ENCODE measurements at places on chromosomes 4 and X. TPM values are rescaled to one million over a fixed set of nuclear protein-coding genes. Genes with fewer than 3 reads are reported as not detected.

Gene ADRA2C
- total RNA-seq: 2.5 TPM

Gene AMTN
- total RNA-seq: not detected

Gene VCX3B
- total RNA-seq: not detected

Gene LAMP2
- 112 TPM for total RNA-seq

Gene INTS6L
- total RNA-seq: 0.47 TPM

Gene KIT
- 1.4 TPM for total RNA-seq

Gene EXOSC9
- 23.2 TPM for total RNA-seq

DNA sequence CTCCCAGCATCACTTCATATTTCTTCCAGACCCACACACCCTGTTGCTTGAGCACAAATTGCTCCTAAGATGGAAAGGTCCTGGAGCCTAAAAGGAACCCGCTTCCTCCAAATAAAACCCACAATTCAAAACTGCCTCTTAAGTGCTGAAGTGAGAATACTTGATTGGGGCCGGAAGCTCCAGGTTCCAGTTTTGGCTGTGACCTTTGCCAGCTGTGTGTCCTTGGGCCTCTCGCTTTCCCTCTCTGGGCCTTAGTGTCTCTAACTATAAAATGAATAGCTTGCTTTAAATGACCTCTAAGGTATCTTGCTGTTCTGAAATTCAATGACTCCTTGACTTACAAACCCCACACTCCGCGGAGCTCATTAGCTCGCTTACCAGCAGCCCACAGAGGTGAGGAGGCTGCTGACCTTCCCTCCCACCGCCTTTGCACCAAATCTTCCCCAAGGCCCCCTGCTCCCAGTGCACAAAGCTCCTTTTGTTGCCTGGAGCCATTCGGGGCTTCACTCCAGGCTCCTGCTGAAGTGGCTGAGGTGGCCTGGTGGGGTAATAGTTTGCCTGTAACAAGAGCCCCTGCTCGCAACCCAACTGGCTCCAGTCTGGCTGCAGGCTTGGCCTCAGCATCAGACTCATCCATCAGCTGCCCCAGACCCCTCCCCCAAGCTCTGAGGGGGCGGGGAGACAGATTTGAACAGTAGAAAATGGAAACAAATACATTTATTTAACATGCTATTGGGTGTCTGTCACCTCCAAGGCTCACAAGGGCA is 21.8 kb downstream of the STARD8 start:
- no peaks in the 10 kb centered on the region for H3K36me3 ChIP-seq
- no peak overlapping the region for H3K27ac ChIP-seq
- H3K4me1 ChIP-seq: peaks cover 3% of the 10 kb centered on the region
- H3K4me3 ChIP-seq: no peak overlapping the region
- DNase-seq: peak; percentile 48

DNA sequence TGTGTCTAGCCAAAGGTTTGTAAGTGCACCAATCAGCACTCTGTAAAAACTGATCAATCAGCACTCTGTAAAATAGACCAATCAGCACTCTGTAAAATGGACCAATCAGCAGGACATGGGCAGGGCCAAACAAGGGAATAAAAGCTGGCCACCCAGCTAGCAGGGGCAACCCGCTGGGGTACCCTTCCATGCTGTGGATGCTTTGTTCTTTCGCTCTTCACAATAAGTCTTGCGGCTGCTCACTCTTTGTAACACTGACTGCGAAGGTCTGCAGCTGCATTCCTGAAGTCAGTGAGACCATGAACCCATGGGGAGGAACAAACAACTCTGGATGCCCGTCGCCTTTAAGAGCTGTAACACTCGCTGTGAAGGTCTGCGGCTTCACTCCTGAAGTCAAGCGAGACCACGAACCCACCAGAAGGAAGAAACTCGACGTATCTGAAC is 14.3 kb downstream of the HNRNPDL start:
- H3K27me3 ChIP-seq: no peaks in the 10 kb centered on the region
- H3K4me1 ChIP-seq: no peaks in the 10 kb centered on the region
- no peak overlapping the region for H3K4me3 ChIP-seq
- no peak for DNase-seq
- H3K27ac ChIP-seq: no peak overlapping the region

DNA sequence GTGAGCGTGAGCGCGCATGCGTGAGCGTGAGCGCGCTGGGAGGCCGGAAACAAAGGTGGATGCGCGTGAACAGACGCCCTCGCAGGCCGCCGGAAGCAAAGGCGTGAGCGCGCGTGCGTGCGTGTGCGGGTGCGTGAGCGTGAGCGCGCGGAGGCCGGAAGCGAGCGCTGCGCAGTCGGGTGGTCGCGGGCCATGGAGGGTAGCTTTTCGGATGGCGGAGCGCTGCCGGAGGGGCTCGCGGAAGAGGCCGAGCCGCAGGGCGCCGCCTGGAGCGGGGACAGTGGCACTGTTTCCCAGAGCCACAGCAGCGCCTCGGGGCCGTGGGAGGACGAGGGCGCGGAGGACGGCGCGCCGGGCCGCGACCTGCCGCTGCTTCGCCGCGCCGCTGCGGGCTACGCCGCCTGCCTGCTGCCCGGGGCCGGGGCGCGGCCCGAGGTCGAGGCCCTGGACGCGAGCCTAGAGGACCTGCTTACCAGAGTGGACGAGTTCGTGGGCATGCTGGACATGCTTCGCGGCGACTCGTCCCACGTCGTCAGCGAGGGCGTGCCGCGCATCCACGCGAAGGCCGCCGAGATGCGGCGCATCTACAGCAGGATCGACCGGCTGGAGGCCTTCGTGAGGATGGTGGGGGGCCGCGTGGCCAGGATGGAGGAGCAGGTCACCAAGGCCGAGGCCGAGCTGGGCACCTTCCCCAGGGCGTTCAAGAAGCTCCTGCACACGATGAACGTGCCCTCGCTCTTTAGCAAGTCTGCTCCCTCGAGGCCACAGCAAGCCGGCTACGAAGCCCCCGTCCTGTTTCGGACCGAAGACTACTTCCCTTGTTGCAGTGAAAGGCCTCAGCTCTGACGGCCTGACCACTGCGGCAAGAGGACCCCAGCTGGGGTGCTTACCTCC is at the start of gene BLOC1S4:
Gene BLOC1S4 (plus strand): TSS at position 157 of the 894 bp plus-strand sequence. CDS start 36 bp downstream, at position 193.
- H3K27me3 ChIP-seq: no peaks in the 10 kb centered on the region
- H3K27ac ChIP-seq: peak within 1 kb of the TSS; percentile 90
- peak within 1 kb of the TSS; percentile 75 for H3K4me3 ChIP-seq
- H3K4me1 ChIP-seq: peaks cover 28% of the 10 kb centered on the region
- H3K36me3 ChIP-seq: no peaks in the 10 kb centered on the region

- no peaks in the 10 kb centered on the region for H3K4me1 ChIP-seq
- no peak for DNase-seq
- H3K36me3 ChIP-seq: no peaks in the 10 kb centered on the region
- H3K27me3 ChIP-seq: no peaks in the 10 kb centered on the region
These were observed 629.7 kb downstream of the PCDH7 start for GRCh38 chr4:31349907-31350306.

- no peaks in the 10 kb centered on the region for H3K36me3 ChIP-seq
- no peak for DNase-seq
- H3K4me1 ChIP-seq: no peaks in the 10 kb centered on the region
- H3K27ac ChIP-seq: no peak overlapping the region
These were observed 27.4 kb upstream of the CCSER1 start for GRCh38 chr4:90099812-90100211.

DNA sequence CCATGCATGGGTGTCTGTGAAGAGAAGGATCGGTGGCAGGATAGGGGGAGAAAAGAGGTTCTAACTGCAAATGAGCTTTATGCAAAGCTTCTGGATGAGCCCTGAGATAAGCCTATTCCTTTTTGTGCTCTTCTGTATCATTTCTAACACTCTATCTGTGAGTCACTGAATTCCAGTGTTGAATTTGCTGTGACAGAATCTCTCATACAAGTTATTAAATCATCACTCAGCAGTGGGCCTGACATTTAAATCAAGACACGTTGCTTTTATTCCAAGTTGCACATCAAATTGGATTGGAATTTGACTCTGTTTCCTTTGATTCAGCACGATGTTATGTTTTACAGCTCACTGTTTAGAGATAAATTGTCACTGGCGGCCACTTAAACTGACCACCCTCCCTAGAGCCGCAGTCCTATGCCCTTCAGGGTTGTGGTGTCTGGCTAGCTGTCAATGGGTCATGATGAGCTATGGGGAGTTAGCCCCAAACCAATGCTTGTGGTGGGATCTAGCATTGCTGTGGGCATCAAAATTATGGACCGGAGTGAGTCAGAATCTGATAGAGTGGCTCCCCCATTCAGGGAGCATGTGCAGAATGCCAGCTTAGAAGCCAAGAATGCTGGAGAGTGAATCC is 42.7 kb downstream of the LHFPL1 start:
- H3K4me3 ChIP-seq: no peak overlapping the region
- H3K4me1 ChIP-seq: no peaks in the 10 kb centered on the region
- H3K27me3 ChIP-seq: no peaks in the 10 kb centered on the region
- DNase-seq: no peak
- no peak overlapping the region for H3K27ac ChIP-seq
- no peaks in the 10 kb centered on the region for H3K36me3 ChIP-seq

DNA sequence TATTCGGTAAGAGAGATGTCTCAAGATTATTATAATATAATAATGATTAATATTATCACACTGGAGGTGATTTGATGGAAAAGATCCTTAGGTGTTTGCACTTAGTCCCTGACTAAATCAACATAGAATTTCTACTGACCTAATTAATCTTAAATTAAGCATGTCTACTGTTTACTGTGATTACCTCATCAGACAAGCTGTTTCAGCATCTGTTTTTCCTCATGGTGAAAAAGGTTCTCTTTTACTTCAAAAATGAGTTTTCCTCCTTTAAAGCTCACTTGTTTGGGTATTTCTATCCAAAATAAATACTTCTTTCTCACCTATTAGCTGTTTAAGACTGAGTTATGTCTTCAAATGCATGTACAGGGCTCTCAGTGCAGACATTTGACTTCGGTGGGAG is 407.8 kb downstream of the NKX6-1 start:
- H3K27ac ChIP-seq: no peak overlapping the region
- H3K27me3 ChIP-seq: no peaks in the 10 kb centered on the region
- H3K4me1 ChIP-seq: no peaks in the 10 kb centered on the region
- DNase-seq: no peak
- H3K4me3 ChIP-seq: no peak overlapping the region

- peaks cover 13% of the 10 kb centered on the region for H3K4me1 ChIP-seq
- no peak for DNase-seq
- no peak overlapping the region for H3K27ac ChIP-seq
- H3K27me3 ChIP-seq: no peaks in the 10 kb centered on the region
These were observed 117.0 kb downstream of the KDR start for GRCh38 chr4:55008166-55009056.

DNA sequence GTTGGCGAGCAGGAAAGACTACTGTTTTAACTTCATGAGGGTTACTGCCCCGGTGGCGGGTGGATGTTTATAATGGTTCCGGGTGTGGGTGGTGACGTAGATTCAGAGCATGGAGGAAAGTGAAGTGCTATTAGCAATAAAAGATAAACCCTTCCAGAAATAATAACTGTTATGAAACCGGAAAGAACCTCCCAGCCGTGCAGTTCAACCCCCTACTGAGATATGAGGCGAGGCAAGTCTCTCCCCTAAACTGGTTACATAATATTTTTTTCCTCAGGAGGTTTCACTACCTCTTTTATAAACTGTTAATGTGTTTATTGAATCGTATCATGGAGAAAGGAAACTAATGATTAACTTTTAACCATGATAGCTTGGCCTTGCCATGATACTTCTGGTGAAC is 33.9 kb upstream of the STIM2 start:
- H3K4me3 ChIP-seq: no peak overlapping the region
- H3K4me1 ChIP-seq: no peaks in the 10 kb centered on the region
- no peak for DNase-seq
- no peak overlapping the region for H3K27ac ChIP-seq
- no peaks in the 10 kb centered on the region for H3K27me3 ChIP-seq

Measured in gastrocnemius medialis (tissue), 4 donors.